ENCODE measurements at places on chromosomes 1 and 21.

- DNase-seq: no peak
Measured at GRCh38 chr1:25952841-25953401, 44.9 kb downstream of the PAFAH2 start.

GRCh38 chr1:66291531-66291864 is 242.5 kb upstream of the SGIP1 start:
- no peak for DNase-seq

DNA sequence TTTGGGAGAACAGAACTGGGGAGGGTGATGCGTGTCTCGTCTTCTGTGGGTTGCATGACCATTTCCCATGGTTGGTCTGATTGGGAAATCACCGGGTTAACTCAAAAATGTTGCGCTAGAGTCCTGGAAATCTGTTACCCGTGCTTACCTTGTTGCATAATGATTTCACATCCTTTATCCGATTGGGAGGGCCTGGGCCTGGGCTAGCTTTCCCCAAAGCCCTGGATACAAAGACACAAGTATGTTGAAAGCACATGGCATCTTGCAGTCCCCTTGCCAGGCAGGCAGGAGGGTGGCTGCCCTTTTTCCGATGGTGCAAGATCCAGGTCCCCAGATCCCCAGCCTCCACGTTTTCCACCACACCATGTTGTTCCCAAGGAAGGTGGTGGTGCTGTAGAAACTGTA is 582 bp downstream of the TRPM2 start:
- peak; percentile 95 for DNase-seq

GRCh38 chr21:37462087-37462861 is 95.7 kb downstream of the DYRK1A start:
- DNase-seq: no peak

GRCh38 chr1:26070296-26070962 is 3.0 kb upstream of the TRIM63 start:
- DNase-seq: peak; percentile 48

DNA sequence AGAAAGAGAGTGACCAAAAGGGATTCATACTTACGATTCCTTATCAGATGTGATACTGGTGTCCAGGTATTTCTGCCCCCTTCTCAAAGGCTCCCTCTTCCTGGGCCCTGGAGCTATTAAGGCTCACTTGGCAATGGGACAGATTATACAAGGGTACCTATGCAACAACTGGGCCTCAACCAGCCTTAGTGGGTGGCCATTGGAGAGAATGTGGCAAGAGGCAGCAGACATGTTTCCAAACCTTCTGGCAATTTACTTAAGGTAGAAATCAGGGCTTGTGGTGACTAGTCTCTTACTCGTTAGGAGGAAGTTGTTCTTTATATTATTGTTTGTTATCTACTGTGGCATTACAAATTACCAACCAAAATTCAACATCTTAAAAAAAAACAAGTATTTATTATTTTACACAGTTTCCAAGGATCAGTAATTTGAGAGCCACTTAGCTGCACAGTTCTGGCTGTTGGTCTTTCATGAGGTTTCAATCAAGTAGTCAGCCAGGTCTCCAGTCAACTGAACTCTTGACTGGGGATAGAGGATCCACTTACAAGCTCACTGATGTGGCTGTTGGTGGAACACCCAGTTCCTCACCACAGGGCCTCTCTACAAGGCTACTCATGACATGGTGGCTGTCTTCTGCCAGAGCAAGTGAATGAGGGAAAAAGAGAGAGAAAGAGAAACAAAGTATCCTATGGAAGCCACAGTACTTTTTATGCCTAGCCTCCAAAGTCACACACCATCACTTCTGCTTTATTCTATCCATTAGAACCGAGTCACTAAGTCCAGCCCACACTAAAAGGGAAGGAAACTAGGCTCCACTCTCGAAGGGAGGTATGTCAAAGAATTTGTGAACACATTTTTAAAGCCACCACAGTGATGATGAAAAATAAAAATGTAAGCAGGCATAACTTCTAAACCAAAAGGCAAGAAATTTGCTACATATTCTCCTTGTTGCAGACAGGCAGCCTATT is 10.7 kb downstream of the ZNF648 start:
- peak; percentile 18 for DNase-seq

GRCh38 chr1:210866532-210866931 is 267.4 kb downstream of the KCNH1 start:
- DNase-seq: no peak

DNA sequence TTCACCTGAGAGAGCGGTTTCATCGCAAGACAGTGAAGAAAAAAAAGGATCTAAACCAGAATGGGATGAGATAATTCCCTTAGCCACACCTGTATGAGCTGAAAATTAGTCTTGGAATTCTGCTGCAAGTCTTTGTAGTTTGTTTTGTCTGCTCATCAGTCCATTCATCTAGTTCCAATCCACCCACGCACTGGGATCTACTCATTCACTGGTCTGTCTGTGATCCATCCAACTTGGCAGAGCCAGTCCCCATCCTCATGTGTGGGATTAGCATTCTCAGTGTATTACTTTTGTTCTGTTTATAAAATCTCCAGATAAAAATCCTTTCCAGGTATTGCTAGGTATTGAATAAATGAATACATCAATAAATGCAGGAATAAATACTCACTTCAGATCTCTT is 266.5 kb upstream of the USP24 start:
- DNase-seq: no peak

- no peak for DNase-seq
Measured at GRCh38 chr1:35266306-35266705, 2.2 kb upstream of the ZMYM4 start.

DNA sequence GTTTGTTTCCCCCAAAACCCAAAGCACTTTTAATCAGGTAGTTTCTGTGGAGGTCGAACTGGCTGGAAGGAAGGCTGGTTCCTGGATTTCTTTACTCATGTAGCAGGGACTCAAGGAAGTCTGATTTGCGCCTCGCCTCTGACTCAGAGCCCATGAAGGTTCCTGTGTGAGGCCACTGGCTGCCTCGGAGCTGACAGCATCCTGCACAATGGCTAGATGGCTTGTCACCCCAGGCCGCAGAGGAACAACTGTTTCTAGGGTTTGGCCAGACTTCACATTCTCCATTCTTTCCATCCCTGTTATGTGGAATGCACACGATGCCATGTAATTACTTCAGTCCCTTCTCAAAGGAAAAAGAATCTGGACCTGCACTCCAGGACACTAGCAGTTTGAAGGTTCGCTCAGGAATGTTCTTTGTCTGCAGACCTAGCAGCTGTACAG is 39.1 kb upstream of the PRSS38 start:
- no peak for DNase-seq

GRCh38 chr1:179241530-179242097 is 12.1 kb upstream of the ABL2 start:
- DNase-seq: no peak
